Suppressor macrophage treated with lipopolysaccharide for 1 hour (primary cell): ENCODE measurements at places on chromosomes 1 and 21.
A peak's percentile ranks its signal among the peaks of the same experiment; 100 is the strongest.

GRCh38 chr1:111191496-111191895, 8.9 kb downstream of the DENND2D start:
- DNase-seq: no peak

GRCh38 chr1:110208916-110209645, 1.0 kb upstream of the KCNC4 start:
- DNase-seq: no peak

GRCh38 chr1:155932081-155932480, 2.1 kb downstream of the KHDC4 start:
- no peak for DNase-seq

GRCh38 chr1:157151073-157151472, 12.9 kb upstream of the ETV3 start:
- no peak for DNase-seq

GRCh38 chr1:39082010-39082799, 56.1 kb downstream of the NDUFS5 start:
- DNase-seq: no peak

- no peak for DNase-seq
Measured at GRCh38 chr21:28179136-28179535, 813.5 kb downstream of the LTN1 start.

GRCh38 chr1:180028864-180029263, 74.3 kb downstream of the CEP350 start:
- no peak for DNase-seq

DNA sequence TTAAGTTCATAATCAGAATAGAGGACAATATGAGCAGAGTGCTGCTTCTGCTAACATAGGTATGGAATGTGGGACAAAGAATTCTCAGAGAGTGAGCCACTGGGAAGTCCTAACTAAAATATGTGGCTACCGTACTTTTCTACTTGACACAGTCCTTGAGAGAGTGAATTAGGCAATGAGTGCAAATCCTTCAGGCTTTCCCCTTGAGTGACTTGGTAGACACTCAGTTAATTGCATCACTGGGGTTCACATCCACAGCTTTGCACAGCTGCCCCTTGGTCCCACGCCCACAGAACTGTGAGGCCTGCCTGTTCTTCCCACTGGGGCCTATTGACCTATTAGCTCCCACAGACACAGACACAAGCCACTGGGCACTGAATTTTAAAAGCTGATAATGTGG, 40.5 kb upstream of the PAXBP1 start:
- peak; percentile 77 for DNase-seq

DNA sequence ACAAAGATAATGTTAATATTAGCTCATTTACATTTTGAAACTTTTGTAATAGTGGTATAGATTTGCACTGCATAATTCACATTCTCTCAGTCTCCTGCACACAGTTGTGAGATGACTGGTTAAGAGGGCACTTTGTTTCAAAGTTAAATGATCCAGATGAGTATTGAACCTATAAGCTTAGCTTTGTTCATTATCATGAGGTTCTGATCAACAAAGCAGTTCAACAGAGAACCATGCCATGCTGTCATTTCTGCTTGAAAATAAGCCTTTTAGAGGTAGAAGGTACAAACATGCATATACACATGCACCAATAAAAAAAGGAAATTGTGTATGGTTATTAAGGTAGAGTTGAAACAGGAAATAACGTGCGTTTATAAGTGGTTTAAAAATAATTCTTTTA, 4.8 kb downstream of the RAP1A start:
- DNase-seq: no peak

- no peak for DNase-seq
Measured at GRCh38 chr1:157111396-157112165, 12.0 kb upstream of the ETV3L start.

- DNase-seq: no peak
Measured at GRCh38 chr1:30427545-30427944, 295.8 kb downstream of the MATN1 start.

DNA sequence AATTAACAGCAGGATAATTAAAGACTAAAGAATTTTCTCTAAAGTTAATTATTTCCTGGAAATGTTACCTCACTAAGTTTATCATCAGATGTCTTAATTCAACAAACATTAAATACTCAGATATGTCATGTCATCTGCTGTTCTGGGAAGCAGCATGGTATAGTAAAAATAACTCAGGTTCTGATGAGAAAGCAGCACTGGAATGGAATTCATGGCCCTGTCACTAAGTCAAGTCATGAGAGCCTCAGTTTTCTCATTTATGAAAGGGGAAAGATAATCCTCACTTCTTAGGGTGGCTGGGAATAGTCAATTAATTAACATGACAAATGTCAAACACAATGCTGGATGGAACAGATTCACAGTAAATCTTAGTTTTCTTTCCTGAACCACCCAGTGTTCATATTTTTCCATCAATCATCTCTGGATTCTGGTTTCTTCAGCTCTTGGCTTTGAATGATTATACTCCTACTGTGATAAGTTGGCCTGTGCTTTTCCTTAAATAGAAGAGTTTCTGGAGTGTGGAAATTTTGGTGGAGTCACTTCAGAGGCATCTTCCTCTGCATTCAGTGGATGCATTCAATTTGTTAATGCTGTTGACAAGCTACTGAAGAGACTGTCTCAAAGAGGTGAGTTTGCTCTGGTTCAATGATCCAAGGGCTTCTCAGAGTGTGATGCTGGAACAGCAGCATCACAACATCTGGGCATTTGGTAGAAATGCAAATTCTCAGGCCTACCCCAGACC, 319.4 kb downstream of the KCNH1 start:
- no peak for DNase-seq

GRCh38 chr21:43731891-43732711, 13.2 kb downstream of the PDXK start:
- DNase-seq: no peak

DNA sequence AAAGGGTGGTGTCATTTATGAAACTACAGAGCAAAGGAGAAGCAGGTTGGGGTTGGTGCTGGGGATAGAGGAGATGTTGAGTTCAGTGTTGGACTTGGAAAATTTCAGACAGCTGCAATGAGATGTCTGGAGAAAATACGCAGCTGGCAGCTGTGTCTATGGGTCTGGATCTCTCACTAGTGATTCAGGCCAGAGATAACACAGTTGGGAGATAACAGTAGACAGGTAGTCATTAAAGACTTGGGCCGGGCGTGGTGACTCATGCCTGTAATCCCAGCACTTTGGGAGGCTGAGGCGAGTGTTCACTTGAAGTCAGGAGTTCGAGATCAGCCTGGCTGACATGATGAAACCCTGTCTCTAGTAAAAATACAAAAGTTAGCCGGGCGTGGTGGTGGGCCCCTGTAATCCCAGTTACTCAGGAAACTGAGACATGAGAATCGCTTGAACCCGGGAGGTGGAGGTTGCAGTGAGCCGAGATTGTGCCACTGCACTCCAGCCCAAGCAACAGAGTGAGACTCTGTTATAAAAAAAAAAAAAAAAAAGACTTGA, 2.5 kb upstream of the TFAP2E start:
- DNase-seq: no peak

GRCh38 chr21:16085421-16085820, 355.6 kb downstream of the USP25 start:
- DNase-seq: no peak

DNA sequence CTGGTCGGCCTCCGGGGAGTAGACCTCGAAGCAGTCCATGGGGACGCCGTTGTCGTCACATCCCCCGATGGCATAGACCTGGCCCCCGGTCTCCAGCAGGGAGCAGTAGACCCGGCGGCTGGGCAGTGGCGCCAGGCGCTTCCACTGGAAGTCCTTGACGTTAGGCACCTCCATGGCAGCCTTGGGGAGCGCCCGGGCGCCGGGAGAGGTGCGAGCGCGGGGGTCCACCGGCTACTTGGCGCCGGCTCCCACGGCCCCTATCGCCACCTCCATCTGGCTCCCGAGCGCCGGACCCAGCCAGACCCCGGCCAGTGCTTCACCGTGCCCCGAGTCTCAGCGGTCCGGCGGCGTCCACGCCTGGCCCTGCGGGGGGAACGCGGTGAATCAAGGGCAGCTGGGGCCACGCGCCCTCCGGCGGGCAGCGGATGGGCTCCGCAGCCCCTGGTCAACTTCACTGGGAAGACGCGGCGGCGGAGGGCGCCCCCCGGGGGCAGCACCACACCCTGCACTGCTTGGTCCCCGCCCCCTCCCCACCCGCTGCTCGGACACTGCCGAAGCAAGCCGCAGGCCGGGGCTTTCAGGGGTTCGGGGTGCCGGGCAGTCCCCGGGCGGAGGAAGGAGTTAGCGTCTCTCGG, 13.2 kb downstream of the KLHDC8A start:
- peak; percentile 31 for DNase-seq

GRCh38 chr1:208587110-208587509, 342.9 kb upstream of the PLXNA2 start:
- no peak for DNase-seq

GRCh38 chr1:92123868-92124267, 43.7 kb downstream of the BTBD8 start:
- no peak for DNase-seq

DNA sequence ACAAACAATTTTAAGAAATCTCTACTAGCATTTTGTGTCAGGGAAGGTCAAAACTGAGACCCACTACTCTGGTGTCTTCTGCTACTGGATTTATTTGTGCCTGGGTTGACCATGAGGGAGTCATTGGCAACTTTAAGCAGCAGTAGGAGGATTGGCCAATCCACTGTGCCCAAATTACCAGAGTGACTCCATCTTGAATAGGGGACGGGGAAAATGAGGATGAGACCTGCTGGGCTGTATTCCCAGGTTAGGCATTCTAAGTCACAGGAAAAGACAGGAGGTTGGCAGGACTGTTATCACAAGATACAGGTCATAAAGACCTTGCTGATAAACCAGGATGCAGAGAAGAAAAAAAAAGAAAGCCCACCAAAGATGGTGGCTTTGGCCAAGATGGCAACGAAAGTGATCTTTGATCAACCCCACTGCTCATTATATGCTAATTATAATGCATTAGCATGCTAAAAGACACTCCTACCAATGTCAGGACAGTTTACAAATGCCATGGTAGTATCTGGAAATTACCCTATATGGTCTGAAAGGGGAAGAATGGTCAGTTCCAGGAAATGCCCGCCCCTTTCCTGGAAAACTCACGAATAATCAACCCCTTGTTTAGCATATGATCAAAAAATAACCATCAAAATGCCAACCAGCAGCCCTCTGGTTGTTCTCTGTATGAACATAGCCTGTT, 200.9 kb downstream of the LTN1 start:
- peak; percentile 29 for DNase-seq

GRCh38 chr21:33268737-33269441, 2.7 kb downstream of the IL10RB start:
- DNase-seq: no peak

GRCh38 chr1:224846119-224846907, 83.2 kb upstream of the DNAH14 start:
- DNase-seq: no peak

- no peak for DNase-seq
Measured at GRCh38 chr21:44434568-44434925, 20.8 kb upstream of the LRRC3 start.

DNA sequence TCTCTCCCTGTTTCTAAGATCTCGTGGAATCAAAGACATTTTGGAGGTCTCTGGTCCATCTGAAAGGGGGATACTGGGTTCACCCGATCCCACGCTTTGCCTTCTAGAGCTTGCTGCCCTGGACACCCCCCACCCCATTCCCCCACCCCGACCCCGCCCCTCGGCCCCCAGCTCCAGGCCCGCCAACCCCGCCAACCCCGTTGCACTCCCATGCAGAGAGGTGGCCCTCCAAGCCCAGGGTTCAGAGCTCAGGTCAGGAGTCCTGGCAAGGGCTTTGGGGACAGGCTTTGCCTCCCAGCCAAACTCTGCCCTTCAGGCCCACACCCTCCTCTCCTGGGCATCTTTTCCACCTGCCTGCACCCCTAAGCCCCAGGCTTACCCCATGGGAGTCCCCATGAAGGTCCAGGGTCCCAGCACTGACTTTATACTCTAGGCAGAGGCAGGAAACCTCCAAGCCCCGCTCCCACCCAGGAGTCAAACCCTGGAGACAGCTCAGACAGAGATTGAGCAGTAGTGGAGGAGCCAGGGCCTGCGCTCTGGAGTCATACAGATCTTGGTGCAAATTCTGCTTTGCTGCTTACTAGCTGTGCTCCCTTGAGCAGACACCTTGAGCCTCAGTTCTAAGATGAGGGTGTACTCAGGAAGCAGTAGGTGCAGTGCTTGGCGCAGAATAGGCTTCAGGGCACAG, 155.9 kb downstream of the FOXD2 start:
- no peak for DNase-seq

DNA sequence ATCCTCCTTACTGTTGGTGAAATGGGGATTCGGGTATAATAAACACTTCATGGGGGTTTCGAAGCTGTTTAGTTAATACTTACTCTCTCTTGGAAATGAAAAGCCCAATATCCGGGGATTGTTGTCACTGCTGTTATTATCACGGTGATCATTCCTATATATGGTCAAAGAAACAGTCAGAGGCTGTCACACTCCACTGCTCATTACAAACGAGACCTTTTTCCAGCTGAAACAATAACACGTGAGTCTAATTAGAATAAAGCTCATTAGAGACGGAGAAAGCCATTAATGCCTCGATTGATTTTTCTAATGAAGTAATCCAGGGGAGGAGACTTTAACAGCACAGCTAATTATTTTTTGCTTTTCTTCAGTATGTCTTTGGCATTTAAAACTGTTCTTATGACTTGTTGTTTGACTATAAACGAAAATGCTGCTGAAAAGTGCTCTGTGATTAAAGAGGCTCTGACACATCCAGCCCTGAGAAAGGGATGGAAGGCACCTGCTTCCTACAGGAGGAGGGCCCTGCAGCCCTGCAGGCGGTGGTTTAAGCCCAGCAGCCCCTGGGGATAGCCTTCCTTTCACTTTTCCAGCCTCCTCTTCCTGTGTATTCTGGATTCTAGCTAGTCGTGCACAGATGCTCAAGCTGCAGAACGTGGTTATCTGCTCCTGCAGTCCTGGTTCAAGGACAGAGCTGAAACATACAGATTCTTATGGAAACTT, 143.6 kb downstream of the EDEM3 start:
- no peak for DNase-seq

GRCh38 chr1:147238925-147239820, 3.3 kb upstream of the CHD1L start:
- no peak for DNase-seq

GRCh38 chr1:7533006-7533405, 238.1 kb upstream of the VAMP3 start:
- DNase-seq: no peak

- no peak for DNase-seq
Measured at GRCh38 chr21:35216996-35217395, 167.9 kb upstream of the RUNX1 start.

DNA sequence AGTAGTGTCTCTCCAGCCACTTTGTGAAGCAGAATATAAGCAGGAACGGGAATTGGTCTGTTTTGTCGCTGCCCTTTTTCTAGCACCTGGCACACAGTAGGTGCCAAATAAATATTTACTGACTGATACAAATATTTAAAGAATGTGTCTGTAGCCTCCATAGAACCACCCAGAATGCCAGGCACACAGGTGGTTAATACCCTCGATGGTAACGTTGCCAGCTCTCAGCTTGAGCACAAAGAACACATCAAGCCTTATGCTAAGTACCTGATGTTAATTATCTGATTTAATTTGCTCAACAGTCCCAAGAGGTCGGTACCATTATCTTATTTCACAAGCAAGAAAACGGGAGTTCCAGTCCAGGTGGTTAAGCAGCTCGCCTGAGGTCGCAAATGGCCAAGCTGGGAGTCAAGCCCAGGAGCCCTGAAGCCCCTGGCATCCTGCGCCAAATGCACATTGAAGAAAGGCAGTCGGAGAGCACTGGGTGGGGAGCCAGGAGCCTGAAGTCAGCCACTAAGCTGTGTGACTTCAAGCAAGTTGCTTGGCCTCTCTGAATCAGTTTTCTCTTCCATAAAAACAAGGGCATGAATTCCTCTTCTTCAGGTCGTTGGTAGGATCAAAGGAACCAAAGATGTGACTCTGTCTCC, 26.4 kb downstream of the HSPG2 start:
- no peak for DNase-seq
